Cortex of kidney (tissue), 1 donor: ENCODE measurements at places on chromosomes 1 and 21.

GRCh38 chr1:207069061-207069460 is 16.0 kb downstream of the PFKFB2 start:
- no peak for DNase-seq

GRCh38 chr21:41427556-41427955 is 1.5 kb downstream of the MX1 start:
- no peak for DNase-seq

- DNase-seq, result no peak
Measured at GRCh38 chr1:44408212-44408582, 3.1 kb downstream of the RNF220 start.

- DNase-seq, result no peak
Measured at GRCh38 chr1:210402560-210402959, 73.9 kb downstream of the HHAT start.

- DNase-seq, result no peak
Measured at GRCh38 chr1:53068314-53069099, 6.5 kb downstream of the PODN start.

DNA sequence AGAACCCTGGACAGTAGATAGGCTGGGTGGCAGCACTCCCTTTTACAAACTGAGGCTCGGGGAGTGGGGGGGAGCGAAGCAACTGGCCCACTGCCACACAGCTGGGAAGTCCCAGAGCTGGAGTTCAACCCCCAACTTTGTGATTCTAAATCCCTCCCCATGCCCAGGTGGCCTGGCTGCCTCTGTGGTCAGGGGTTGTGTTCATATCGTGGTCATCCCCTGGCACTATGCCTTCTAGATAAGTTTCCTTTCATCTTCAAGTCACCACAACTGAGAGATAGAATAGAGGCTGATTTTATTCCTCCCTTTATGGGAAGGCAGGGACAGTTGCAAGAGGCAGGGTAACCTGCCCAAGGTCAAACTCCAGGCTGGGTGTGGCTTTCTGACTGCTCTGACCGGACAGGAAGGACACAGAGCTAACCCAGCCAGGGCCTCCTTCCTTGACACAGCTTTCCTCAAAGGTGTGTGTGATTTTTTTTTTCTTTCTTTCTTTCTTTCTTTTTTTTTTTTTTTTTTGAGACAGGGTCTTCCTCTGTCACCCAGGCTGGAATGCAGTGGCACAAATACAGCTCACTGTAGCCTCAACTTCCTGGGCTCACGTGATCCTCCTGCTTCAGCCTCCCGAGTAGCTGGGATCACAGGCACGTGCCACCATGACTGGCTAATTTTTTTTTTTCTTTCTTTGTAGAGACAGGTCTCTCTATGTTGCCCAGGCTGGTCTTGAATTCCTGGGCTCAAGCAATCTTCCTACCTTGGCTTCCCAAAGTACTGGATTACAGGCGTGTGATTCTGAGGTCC is 18.4 kb upstream of the TNFRSF1B start:
- DNase-seq, result no peak

DNA sequence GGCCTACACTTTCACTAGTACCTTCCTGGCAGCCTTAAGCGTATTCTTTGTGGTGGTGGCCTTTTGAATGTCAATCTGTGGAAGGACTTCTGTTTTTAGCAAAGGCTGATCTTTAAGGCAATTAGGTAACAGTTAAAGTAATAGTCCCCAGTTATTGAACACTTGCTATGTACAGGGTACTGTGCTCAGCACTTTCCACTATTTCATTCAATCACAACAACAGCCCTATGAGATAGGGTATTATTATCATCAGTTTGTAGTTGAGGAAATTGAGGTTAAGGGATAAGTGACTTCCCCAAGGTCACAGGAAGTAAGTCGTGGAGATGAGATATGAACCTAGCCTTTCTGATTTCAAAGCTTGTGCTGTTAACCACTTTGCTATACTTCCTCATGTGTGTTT is 185.7 kb downstream of the ST6GALNAC3 start:
- no peak for DNase-seq

- DNase-seq, result no peak
Measured at GRCh38 chr1:197272791-197273190, 4.7 kb downstream of the CRB1 start.

- no peak for DNase-seq
Measured at GRCh38 chr1:91076834-91077233, 55.0 kb upstream of the ZNF644 start.

GRCh38 chr1:31689379-31689778 is 14.4 kb downstream of the COL16A1 start:
- DNase-seq, result no peak

DNA sequence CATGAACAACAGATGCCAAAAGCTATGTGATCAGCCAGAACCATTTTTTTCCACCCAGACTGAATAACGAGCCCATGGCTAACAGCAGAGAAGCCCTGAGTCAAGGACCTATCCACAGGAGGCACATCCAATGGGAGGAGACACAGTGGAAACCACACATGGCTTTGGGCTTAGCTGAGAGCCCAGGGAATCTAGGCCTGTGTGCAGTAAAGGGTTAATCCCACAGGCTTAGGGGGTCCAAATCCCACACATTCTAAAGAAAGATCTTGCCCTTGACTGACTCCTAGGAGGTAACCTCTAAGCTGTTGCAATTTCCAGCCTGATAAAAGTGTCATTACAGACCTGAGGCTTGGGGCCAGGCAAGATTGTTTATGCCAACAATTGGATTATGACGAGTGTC is 194.5 kb downstream of the DSCAM start:
- DNase-seq, result no peak

DNA sequence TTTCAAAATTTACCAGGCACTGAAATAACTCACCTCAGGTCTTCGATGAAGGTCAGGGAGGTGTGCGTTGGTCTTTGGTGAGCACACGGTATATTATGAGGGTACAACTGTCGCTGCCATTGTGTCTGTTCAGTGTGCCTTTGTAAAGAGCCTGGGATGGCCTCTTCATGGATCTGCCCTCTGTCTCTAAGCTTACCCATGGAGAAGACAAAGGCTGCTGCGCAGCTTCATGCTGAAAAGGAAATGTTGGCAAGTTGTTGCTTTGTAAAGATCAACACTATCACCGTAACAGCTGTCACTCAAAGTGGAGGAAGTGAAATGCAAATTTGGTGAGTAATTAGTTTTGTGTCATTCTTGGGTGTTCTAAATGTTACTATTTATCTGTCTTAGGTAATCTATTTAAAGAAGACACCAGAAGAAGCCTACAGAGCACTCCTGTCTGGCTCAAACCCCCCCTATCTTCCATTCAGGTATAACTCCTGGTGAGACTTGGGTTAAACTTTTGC is 71.6 kb downstream of the CDC14A start:
- no peak for DNase-seq

DNA sequence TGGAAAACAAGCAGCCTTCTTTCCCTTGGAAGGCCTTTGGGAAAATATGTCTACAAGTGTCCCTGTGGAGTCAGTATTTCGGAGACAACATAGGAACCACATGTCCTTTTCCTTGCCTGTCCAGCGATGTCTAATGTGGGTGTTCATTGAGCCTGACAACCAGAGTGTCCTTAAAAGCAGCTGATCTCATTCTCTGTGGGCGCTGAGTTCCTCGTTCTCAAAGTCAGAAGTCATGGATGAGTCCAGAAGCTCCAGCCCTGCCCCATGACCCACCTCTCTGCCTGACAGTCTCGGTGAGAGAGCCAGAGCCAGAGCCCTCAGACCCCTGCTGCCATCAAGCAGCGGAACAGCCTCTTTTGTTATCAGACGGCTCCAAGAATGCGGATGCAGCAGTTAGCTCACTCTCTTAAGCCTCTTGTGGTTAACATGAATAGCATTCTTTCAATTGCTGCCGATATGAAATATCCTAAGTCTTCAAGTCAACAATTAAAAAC is 329.2 kb downstream of the TGFB2 start:
- no peak for DNase-seq

DNA sequence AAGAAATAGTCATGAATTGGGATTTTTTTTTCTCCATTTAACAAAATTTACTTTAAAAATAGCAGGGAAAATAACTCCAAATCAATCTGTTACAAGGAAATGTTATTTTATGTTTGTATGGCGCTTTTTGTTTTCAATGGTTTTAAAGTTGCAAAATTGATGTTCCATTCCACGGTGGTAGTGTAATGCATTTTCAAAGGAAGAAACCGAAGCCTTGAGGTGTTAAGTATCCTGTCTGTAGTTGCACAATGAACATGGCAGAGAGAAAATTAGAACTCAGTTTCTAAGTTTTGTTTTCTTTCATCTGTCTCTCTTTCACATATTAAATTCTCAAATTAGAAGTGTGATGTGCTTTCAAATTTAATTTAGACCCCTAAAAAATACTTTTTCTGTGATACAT is 841.8 kb downstream of the USP25 start:
- DNase-seq, result no peak

- no peak for DNase-seq
Measured at GRCh38 chr1:43383449-43383848, 6.2 kb downstream of the MED8 start.

DNA sequence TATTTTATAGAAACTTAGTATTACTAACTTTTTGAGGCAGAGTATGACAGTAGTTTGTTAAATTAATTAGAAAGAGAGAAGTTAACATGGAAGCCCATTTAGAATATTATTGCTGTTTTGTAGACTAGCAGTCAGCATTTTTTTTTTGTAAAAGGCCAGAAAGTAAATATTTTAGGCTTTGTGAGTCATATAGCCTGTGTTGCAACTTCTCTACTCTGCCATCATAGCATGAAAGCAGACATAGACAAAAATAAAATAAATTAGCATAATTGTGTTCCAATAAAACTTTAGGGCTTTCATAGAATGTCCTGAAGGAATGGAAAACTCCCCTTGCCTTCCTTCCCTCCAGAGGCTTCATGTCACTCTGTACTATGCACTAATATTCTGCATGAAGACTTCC is 12.3 kb upstream of the RGS4 start:
- DNase-seq, result no peak

DNA sequence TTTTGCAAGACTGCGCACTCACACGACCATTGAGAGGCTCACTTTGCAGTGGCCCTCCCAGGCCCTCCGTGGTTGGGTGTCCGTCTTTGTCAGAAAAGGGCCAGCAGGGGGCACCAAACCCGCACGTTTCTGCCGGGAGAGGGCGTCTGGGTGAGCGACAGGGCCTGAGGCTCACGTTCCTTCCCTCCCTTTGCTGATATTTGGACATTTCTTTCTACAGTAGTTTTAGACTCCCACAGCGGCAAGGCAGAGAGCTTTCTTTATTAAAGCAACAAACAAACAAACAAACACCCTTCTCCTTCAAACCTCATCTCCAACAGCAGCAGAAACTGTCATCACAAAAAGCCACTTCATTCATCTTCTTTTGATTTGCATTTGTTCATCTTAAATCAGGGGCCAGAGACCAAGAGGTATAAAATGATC is 79.2 kb upstream of the WDR26 start:
- no peak for DNase-seq

DNA sequence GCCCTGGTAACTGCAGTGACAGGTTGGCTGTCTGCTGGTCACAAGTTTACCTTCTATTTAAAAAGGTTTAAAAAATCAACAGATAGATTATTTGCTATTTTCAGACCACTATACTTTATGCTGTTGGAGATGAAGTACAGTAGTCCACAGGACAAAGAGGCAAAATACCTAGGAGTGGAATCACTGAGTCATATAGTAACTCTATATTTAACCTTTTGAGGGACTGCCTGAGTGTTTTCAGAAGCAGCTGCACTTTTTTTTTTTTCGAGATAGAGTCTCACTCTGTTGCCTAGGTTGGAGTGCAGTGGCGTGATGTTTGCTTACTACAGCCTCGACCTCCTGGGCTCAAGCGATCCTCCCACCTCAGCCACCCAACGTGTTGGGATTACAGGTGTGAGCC is 11.7 kb downstream of the CNIH4 start:
- no peak for DNase-seq

GRCh38 chr1:13498553-13498952 is 15.2 kb downstream of the LRRC38 start:
- DNase-seq, result no peak

GRCh38 chr1:199205740-199206441 is 567.1 kb downstream of the PTPRC start:
- DNase-seq, result no peak

- no peak for DNase-seq
Measured at GRCh38 chr1:106680776-106681344, 375.6 kb upstream of the PRMT6 start.

DNA sequence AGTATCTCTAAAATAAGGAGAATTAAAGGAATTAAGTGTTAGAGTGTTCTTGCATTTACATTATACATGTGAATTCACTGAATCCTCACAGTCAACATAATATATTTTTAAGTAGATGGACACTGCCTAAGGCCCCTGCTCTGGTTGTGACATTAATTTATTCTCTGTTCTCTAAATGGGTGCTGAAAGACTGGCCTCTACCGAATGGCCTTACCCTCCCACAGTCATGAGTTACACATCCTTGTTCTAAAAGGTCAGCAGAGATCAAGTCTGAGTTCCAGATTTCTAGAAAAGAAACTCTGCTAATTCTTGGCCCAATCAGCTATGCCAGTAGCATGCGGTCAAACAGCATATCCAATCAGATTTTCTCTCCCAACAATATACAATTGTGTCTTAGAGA is 193.2 kb downstream of the TM2D1 start:
- no peak for DNase-seq

DNA sequence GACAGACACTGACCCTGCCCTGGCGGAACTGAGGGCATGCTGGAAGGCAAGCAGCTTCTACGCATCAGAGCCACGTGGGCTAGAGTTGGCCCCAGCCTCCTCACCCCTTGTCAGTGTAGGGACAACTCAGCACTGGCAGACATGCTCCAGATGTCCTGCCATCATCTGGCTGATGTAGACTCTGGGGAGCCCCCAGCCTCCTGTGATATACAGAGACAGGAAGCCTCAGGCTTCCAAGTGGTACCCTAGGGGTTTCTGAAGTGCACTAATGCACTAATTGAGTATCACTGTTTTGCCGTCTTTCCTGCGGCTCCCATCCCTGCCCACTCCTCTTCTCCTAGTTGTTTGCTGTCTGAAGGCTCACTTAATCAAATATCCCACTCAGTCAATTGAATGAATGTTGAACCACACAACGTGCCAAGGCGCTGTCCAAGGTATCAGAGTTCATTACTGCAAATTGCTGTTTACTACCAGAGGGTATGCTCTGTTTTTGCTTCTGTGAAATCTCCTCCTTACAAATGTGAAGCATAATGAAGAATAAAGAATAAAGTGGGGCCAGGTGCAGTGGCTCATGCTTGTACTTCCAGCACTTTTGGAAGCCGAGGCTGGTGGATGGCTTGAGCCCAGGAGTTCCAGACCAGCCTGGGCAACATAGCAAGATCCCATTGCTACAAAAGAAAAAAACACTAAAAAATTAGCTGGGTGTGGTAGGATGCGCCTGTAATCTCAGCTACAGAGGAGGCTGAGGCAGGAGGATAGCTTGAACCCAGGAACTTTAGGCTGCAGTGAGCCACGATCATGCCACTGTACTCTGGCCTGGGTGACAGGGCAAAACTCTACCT is 76.4 kb upstream of the ZBTB18 start:
- DNase-seq, result no peak

DNA sequence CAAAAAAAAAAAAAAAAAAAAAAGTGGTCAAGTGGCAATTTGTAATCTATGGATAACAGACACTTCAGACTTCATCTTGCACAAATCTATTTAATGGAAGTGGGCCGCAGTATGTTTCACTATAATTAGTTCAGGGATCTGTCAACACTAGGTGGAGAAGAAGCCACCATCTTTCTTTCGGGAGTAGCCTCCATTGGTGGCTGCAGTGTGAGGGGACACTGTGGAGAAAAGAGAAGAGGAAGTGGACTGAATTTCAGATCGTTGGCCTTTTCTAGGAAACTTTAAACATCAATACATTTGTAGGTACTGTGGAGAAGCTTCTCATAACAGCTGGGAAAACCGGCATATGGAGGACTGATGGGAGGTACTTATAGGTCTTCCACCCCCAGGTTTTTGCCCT is 8.0 kb upstream of the ELAPOR1 start:
- no peak for DNase-seq
